ENCODE measurements at places on chromosomes 6 and 20.

- DNase-seq = peak; percentile 81
Observed at GRCh38 chr6:160919723-160920440, 71.7 kb upstream of the MAP3K4 start.

GRCh38 chr20:13990465-13990864 lies at the start of gene SEL1L2:
SEL1L2 (minus strand) TSS chr20:13990614; CDS start chr20:13990534, 80 bp downstream.
- no peak for DNase-seq

- peak; percentile 20 for DNase-seq
Observed at GRCh38 chr6:151999194-151999593, 191.7 kb downstream of the ESR1 start.

- DNase-seq = no peak
Observed at GRCh38 chr6:54981647-54982046, 135.1 kb downstream of the FAM83B start.

DNA sequence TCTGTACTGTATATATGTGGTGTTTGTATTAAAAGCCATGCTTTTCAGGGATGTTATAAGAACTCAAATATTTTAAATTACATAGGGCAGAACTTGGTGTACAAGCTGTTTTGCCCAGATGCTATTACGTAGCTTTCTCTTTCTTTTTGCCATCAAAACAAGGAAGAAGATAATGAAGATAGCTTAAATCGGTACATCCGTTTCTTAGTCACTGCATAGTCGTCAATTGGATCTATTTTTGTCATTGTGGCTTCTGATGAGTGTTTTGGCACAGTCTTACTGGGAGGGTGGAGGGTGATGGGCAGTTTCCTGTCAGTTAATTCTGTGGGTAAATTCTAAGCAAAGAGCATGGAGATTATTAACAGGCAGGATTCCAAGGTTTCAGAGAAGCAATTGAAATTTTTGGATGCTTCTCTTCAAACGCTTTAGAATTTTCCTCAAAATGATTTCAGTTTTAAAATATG lies 649.1 kb upstream of the GJE1 start:
- peak; percentile 96 for DNase-seq

DNA sequence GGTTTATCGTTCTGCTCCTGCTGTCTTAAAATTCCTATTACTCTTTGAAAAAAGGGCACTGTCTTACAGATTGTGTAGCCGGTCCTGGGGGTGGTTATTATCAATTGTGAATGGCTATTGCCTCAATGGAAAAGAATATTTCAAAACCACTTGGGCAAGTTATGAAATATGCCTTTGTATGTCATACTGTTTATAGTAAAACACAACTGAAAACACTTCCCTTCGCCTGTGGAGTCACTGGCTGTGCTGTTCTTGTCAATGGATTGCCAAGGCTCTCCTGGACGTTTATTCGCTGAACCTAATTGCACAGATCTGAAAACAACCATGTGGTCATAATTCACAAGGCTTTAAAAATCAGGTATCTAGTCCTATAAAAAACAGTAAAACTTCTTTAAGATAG lies 47.8 kb upstream of the TAGAP start:
- DNase-seq = no peak

- no peak for DNase-seq
Observed at GRCh38 chr20:21512634-21513180, 1.2 kb downstream of the NKX2-2 start.

DNA sequence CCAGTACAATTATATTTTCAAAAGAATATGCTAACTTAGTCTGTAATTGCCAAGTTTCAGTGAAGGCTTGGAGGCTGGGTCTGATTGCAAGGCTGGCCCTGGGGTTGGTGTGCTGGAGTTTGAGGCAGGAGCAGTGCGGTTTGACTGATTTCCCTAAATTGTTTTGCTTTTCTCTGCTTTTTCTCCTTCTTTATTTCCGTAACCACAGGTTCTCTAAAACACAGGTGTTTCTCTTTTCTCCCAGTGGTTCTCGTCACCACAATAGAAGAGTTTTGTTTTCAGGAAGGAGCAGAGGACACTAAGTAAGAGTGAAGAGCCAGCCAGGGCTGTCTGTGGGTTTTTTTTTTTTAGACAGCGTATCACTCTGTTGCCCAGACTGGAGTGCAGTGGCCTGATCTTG lies 8.2 kb upstream of the SNX9 start:
- no peak for DNase-seq

DNA sequence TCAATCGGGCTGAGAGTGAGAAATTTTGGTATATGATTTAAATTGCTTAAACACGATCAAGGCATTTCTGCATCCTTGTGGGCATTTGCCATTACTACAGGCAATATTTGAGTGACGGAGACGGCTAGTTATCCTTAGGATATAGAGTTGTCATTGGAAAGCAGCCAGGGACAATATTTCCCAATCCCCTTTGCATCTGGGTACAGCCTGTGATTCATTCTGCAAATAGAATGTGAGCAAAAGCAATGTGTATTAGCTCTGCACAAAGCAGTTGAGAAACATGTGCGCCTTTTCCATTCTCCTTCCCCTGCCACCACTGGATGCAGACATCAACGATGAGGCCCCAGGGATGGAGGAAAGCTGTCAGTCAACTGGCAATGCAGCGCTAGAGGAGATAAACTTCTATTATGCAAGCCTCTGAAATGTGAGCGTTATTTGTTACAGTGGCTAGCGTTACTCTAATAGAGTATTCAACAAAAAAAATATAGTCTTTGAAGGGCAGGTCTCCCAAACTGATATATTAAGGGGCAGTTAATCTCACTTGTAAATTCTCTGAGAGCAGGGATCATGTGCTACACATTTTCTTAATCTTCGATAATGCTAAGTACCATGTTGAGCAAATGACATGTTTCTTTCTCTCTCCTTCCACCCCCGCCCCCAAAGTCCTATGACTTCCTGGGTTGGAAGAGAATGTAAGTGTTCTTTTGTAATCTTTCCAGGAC lies 37.1 kb upstream of the NCOA3 start:
- peak; percentile 98 for DNase-seq

DNA sequence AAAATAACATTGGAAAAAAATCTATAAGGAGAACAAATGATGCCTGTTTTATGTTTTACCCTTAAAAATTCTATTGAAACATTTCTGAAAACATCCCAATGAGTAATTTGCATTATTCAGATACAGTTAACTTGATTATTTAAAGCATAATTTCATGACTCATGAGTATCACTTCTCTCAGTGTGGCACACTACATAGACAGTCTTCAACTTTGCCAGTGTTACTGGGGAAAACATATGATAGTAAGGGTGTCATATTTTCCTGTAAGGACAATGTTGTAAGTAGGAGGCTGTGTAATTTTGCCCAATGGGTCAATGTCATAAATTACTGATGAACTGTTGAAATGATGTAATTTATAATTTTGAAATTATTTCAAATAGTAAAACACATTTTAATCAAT lies 125.5 kb downstream of the PHACTR1 start:
- no peak for DNase-seq

- no peak for DNase-seq
Observed at GRCh38 chr6:96460052-96460700, 61.4 kb upstream of the UFL1 start.

DNA sequence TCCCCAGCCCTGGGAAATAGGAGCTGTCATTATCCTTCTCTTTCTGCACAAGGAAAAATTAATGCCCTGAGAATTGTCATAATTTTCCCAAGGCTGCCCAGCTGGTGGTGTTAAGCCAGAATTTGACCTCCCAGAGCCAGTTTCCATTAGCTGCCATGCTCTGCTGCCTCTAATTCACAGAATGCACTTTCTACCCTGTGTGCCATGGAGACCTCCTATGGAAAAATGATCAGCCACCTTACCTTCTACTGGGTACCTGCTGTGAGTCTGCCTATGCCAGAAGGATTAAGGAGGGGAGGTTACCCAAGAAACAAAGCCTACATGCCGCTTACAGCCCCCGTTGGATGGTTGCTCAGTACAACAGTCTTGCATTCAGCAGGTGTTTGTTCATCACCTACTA lies 29.1 kb downstream of the POFUT1 start:
- DNase-seq = no peak

DNA sequence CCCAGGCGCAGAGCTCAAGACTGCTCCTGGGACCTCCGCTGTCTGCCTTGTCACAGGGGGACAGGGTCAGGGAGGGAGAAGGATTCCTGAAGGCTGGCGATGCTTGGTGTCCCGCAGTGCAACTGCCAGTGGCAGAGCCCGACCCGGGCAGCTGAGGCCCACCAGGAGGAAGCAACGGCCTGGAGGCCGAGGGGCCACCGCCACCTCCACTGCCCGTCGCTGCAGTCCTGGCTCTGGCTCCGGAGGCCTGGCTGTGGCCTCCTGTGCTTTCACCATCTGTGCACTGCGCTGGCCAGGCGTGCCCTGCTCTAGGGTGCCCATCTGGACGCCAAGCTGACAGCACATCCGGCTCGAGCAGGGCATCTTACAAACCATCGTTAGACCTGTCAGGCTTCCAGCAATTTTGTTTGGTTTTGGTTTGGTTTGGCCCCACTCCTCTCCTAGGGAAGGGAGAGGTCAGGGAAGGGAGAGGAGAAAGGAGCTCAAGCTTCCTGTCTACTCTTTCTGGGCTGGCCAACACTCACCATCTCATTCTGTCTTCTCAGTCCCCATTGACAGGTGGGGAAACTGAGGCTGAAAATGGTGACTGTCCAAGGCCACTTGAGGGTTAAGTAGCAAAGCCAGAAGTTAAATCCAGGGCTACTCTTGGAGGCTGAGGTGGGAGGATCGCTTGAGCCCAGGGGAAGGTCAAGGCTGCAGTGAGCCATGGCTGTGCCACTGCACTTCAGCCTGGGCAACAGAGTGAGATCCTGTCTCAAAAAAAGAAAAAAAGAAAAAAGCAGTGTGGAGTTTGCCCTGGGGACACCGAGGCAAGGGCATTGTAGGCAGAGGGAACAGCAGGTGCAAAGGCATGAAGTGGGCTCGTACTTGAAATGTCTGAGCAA lies 37.7 kb upstream of the NOL4L start:
- no peak for DNase-seq

GRCh38 chr6:3899061-3899460 lies 49.9 kb downstream of the FAM50B start:
- no peak for DNase-seq

GRCh38 chr6:38524436-38525145 lies 115.1 kb downstream of the BTBD9 start:
- no peak for DNase-seq

GRCh38 chr20:57055345-57055744 lies 211.1 kb downstream of the BMP7 start:
- no peak for DNase-seq

DNA sequence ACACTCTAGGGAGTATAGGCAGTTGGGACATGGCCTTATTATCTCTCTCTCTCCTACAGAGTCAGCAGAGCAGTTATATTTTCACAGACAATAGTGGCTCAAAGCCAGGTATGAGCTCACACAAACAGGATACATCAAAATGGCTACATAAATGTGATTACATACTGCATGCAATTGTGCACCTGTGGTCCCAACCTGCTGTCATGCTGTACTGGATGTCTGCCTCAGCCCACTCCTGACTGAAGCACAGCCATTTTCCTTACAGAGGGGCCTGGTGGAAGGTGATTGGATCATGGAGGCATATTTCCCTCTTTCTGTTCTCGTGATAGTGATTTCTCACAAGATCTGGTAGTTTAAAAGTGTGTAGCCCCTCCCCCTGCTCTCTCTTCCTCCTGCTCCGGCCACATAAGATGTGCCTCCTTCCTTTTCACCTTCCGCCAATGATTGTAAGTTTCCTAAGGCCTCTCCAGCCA lies 37.0 kb upstream of the SAMHD1 start:
- peak; percentile 10 for DNase-seq

DNA sequence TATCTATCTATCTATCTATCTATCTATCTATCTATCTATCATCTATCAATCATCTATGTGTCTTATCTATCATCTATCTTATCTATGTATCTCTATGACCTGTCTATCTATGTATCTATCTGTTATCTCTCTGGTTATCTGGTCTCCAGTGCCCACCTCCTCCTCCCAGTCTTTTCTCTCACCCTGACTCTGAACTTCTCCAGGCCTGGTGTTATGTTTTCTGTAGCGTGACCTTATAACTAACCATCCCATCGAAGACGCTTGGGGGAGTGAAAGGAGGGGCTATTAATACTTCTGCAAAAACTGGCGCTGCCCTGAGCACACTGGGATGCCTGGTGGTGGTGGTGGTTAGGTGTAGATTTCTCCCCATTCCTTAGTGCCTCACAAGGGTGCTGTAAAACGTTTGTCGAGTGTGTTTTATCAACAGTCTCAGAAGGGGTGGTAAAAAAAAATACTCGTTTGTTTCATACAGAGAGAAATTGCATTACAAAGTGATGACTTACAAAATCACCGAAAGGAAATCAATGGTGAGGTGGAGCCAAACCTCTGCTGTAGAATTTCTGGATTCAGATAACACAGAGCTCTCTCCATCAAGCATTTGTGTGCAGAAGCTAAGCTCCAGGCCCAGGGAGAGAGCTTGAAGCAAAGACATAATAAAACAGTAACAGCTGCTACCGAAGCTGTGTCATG lies 156.2 kb downstream of the BCAS1 start:
- DNase-seq = no peak

DNA sequence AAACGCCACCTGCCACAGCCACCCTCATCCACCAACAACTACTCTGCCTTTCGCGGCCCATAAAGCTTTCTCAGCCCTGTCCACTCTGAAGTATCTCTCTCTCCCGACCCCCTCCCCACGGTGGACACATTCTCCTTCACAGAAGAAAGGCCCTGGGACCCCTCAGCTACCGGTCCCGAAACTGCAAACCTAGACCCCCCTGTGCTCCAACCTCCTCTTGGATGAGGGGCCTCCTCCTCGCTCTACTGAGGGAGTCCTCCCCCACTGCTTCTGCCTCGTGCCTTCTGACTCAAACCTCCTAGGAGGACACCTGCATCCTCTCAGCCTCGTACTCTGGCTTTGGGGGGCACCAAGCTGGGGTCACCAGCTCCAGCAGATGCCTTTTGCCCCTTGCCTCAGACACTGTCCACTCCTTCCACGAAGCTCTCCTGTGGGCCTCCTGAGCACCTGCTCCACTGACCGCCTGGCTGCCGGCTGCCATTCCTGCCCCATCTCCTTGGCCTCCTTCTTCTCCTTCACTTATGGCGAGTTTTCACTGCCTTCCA lies 24.9 kb downstream of the RNASET2 start:
- no peak for DNase-seq

DNA sequence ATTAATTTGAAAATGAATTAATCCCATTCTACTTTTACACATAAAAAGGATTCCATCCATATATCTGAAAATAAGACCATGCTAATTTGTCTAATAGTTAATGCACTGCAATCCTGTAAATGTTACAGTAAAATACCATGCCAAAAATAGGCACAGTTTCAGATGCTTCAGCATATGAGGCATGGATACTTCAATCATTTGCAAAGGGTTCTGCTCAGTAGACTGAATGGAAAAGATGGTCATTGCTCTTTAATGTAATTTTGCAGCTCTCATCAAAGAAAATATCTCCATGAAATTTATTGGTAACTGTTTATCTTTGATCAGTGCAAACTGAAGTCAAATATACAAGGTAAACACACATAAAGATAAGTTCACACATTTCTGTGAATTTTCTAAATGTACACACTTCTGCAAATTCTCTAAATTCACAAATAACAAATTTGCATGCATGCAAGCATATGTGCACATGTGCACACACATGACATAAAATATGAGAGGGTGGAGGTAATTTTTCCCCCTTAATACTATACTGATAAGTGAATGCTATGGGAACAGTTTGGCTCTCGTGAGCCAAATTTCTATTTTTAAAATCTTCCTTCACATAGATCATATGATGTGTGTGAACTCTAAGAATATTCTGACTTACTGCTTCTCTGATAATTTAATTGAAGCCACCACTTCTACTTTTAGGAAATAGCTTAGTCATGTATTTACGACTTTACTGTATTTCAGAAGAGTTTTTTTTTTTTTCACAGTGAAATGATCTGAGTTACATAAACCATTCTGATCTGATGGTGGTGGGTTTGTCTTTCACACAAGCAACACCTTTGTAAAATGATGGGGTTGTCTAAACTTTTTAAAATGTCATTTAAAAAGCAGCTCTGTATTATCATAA lies 996.8 kb upstream of the CITED2 start:
- DNase-seq = no peak

GRCh38 chr6:96509281-96509680 lies 12.3 kb upstream of the UFL1 start:
- no peak for DNase-seq

All from HFFc6 (cell line).